Effector memory CD4-positive, alpha-beta T cell (primary cell): ENCODE measurements at places on chromosomes 11 and 22.

DNA sequence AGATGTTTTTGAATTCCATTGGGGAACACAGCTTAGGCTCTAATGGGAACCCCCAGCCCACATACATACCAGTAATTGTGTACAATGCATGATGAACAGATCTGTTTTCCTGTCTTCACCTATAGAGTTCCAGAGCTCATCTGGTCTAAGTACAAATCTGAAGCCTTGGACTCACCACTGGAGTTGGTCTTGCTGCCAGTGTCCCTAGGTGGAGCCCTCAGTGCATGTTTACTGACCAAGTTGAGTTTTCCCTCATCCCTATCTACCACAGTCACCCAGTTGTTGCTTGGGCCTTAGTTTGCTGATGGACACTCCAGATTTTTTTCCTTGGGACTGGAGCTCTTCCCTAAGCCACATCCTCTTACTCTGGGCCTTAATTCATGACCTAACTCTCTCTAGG is 159.2 kb upstream of the DDI1 start:
- H3K27me3 ChIP-seq: no peaks in the 10 kb centered on the region
- no peak for DNase-seq

DNA sequence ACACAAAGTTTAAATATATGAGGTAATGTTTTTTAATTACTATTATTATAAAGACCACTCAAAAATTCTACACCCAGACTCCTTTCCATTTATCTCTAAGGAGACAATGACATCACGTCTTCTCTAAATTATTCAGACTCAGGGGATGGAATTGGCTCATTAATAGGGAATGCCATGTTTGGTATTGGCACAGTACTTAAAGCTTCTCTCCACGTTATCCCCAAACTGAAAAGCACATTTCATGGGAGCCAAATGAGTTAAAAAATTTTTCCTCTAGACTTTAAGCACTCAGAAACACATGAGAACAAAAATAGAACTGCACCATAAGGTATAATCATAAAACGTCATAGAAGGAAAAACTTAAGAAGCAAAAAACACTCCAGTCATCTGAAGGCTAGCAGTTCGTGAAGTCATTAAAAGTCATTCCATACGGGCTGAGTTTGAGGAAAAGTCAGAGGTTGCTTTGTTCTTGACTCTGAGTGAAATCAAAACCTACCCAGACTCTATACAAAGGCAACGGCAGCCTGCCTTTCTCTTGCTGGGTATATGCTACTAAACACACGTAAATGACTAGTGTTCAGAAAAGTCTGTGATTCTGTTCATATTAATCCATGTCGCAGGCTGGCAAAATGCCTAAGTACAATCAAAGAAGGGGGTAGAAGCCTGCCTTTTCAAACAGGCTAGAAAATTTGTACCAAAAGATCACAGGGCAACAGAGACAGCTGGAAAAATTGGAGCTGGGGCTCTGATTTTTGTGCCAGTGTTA is 8.7 kb upstream of the MPPED2 start:
- no peak overlapping the region for H3K27ac ChIP-seq
- H3K4me3 ChIP-seq: no peak overlapping the region
- H3K36me3 ChIP-seq: no peaks in the 10 kb centered on the region

DNA sequence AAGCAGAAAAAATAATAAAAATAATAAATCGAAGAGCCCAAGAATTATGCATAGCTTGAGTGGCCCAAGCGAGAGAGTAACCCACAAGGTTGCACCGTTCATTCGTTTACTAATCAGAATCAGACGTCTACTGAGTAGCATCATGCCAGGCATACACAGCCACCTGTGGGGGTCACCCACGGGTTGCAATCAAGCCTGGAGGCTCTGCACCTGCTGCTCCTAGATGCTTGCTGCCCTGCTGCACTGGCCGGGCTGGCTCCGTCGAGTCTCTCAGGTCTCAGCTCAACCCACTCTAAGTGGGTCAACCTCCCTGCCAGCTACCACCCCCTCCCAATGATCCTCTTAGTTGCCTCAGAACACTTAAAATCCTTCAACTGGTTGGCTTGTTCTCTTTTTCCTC is 2.0 kb upstream of the TESMIN start:
- no peak for DNase-seq
- H3K36me3 ChIP-seq: peaks cover 22% of the 10 kb centered on the region
- H3K4me3 ChIP-seq: no peak overlapping the region
- peaks cover 2% of the 10 kb centered on the region for H3K4me1 ChIP-seq
- no peaks in the 10 kb centered on the region for H3K27me3 ChIP-seq

DNA sequence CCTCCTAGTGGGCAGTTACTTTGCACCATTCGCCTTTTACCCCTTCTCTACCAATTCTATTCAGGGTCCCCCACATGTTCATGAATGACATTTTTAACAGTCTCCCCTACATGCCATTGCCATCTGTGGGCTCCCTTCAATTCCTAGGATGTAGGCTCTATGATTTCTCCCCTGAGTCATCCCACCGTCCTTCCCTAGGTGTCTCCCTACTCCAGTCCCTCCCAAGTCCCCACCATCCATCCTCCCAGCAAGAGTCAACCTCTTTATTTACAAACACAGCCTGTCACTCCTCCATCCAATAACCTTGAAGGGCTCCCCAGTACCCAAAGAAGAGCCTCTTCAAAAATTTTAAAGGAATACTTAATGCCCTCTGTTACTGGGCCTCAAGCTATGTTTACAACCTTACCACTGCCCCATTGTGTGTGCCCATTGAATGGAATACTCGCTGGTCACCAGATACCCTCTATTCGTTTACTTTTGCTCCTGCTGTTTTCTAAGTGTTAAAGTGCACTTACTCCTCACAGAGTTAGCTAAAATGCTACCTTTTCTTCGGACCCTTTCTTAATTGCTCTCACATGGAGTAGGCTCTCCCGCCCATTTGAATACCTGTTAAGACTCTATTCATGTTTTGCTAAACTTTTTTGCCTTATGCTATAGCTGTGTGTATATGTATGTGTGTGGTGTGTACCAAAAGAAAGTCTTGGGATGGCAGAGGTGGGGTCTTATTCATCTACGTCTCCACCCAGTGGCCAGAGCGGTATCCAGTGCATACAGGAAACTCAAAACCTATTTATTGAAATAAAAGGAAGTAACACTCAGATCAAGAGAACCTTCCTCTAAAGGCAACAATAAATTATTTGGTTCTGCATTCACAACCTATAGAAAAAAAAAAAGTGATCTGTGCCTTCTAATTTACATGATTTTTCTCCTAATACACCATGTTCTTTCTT is 235.8 kb upstream of the CCDC90B start:
- no peaks in the 10 kb centered on the region for H3K4me1 ChIP-seq
- no peak for DNase-seq
- H3K27me3 ChIP-seq: no peaks in the 10 kb centered on the region
- no peak overlapping the region for H3K4me3 ChIP-seq
- H3K36me3 ChIP-seq: no peaks in the 10 kb centered on the region

GRCh38 chr11:120839846-120840402 is 184.0 kb upstream of the TBCEL start:
- H3K36me3 ChIP-seq: no peaks in the 10 kb centered on the region
- no peaks in the 10 kb centered on the region for H3K27me3 ChIP-seq
- DNase-seq: no peak

DNA sequence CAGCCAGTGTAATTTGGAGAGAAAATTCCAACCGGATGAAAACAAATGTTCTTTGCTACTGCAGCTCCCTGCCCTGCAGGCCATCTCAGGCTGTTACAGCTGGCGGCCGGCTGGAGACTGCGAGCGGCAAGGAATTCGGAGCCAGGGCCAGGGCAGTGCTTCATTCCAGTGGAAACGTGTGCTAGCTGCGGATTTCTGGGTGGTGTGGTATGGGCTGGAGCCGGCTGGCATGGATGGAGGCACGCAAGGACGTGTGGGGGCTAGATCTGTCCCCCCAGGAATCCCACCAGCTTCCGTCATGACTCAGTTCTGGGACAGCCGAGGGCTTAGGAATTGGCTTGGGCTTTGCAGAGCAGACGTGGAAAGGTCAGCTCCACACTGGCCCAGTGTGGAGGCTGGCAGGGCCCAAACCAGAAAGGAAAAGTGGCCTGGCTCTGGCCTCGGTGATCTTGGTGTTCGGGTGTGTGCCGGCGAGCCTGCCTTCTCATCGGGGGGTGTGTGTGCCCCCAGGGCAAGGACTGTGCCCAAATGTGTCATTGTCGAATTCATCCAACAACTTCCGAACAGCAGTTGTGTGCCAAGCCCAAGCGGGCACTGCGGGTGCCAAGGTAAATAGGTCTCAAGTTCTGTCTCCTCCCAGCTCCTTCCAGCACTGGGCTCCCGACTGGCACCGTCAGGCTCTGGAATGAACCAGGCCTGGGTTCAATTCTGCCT is 48.1 kb upstream of the SHISAL1 start:
- H3K27me3 ChIP-seq: no peaks in the 10 kb centered on the region
- no peak for DNase-seq
- no peaks in the 10 kb centered on the region for H3K4me1 ChIP-seq
- no peak overlapping the region for H3K27ac ChIP-seq
- H3K4me3 ChIP-seq: no peak overlapping the region
